Activated naive CD4-positive, alpha-beta T cell (primary cell): ENCODE measurements at places on chromosomes 13 and 19.

GRCh38 chr19:5121266-5122120, 152.6 kb downstream of the KDM4B start:
- DNase-seq: no peak

DNA sequence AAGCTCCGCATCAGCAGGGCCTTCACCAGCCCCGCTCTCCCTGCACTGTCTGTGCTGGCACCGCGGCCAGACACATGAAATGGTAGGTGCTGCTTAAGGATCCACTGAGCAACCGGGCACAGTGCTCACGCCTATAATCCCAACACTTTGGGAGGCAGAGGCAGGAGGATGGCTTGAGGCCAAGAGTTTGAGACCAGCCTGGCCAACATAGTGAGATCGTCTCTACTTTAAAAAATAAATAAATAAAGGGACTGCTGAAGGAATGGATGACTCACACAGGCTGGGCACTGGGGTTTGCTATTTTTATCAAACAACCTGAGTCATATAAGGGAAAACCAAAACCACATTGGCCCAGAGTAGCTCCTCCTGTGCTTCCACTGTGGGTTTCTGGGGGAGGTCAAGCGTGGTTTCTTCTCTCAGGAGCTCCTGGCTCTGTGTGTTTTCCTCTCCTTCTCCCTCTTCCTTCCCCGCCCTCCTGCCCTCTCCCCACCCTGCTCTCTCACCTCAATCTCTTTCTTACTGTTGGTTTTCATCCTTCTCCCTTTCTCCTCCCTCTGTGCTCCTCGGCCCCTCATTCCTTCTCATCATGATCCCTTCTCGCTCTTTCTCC, 21.3 kb downstream of the VRK3 start:
- DNase-seq: no peak

DNA sequence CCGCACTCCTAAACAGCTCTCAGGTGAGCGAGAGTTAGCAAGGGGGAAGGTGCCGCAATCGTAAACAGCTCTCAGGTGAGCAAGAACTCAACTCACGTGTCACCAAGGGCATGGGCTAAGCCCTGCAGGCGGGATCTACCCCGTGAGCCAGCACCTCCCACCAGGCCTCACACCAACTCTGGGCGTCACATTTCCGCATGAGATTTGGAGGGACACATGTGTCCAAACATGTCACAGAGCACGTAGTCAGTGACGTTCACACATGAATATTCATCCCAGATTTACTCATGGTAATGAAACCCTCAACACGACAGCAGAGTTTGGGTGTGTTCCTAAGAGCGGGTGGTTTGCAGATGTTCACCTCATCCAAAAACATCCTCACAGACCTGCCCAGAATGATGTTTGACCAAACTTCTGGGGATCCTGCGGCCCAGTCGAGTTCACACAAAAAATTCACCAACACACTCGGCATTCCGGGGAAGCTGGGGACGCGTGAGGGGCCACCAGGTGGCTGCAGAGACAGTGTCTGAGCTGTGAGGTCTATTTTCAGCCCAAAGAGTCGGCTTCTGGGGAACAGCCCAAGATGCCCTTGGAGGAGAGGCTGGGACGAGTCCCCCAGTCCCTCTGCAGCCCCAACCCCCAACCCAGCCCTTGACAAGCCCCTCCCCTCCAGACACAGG, 19.6 kb downstream of the C2CD4C start:
- no peak for DNase-seq

- no peak for DNase-seq
Measured at GRCh38 chr13:113588394-113589111, 4.0 kb downstream of the TFDP1 start.

- DNase-seq: no peak
Measured at GRCh38 chr13:60583196-60583888, 186.3 kb downstream of the TDRD3 start.

DNA sequence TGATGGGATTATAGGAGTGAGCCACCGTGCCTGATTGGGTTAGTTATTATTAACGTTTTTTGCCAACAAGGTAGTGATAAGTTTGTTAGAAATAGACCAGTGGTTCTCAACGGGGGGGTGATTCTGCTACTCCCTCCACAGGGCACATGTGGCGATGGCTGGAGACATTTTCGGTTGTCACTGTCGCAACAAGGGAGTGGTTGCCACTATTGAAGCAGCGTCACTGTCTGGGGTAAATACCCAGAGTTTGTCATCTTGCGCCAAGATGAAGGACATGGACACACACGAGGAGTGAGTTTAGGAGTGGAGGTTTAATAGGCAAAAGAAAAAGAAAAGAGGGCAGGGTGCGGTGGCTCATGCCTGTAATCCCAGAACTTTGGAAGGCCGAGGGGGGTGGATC, 18.9 kb downstream of the ADGRE3 start:
- DNase-seq: no peak

DNA sequence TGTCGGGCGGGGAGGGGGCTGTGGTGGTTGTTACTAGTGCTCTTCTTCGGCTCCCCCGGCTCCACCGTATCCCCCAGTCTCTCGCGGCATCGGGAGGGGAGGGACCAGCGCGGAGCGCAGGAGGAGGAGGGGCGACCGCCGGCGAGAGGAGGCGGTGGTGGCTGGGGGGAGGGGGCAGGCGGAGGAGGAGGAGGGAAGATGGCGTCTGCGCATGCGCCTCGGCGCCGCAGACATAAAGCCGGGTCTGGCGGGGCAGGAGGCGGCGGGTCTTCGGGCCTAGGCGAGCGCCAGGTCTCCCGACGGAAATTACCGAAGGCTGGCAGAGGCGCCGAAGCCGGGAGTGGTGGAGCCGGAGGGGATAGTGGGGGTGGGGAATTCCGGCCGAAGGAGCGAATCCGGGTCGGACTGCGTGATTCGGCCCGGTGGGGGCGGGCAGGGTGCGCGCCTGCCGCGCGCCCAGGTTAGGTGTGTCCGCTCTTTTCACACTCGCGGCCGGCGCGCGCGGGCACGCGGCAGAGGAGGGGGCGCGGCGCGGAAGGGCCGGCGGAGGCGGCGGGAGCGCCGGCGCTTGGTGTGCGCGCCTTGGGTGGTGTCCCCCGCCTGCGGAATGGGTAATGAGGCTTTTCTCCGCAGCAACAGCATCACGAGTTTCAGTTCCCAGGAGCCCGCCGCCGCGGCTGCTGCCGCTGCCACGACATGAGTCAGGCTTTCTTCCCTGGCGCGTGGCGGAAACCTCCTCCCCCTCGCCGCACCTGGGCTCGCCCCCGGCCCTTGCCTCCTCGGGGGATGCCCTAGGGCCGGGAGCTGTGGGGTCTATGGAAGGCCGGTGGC, 1.3 kb upstream of the TSC22D1 start:
- peak; percentile 88 for DNase-seq

DNA sequence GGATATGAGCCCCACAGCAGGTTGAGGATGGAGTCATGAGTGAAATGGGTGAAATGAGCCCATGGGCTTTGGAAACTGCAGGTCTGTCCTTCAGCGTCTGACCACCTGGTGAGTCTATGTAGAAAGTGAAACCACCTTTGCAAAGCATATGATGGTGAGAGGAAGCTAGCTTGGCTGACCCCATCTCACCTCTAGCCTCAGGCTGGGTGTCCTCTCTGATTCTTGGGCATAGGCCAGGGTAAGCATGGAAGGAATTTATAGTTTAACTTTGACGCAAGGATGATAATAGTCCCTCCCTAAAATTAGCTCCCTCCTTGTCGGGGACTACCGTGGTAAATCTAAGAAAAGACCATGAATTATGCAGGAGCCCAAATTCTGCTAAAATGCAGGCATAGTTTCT, 16.8 kb upstream of the PSG9 start:
- DNase-seq: no peak

DNA sequence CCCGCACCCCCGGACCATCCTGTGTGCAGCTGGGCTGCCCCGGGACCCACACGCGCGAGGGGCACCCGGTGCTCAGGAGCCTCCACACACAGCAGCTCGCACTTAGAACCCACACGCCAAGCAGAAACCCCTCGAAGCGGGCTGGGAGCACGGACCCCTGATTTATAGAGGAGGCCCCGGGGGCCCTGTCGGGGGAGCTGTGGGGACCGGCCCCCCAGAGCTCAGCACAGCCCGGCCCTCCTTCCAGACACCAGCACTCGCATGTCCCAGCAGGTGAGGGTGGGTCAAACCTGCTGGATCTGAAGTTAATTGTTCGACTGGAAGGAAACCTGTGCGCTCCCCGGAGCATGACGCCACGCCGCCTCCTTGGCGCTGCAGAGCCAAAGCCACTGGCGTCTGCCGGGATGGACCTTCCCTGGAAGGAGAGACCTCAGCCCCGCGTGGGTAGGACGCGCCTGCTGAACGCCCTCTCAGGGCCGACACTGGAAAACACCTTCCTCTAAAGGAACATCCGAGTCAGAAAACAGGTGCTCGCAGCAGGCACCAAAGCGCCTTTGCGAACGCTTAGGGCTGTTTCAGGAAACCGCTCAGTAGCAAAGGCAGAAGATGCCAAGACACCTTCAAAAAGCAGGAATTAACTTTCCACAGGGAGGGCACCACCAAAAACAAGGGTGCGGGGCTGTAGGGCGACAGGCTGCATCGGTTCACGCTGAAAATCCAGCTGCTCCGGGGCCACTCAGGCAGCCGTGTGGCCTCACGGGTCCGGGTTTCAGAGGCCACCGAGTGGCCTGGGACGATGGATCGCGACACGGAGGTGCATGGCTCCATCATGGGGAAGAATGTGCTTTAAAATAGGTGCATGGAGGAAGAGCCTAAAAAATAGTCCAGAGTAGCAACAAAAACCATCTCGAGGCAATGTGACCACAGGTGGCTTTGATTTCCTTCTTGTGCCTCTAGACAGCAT, 37.8 kb upstream of the GRTP1 start:
- DNase-seq: no peak

DNA sequence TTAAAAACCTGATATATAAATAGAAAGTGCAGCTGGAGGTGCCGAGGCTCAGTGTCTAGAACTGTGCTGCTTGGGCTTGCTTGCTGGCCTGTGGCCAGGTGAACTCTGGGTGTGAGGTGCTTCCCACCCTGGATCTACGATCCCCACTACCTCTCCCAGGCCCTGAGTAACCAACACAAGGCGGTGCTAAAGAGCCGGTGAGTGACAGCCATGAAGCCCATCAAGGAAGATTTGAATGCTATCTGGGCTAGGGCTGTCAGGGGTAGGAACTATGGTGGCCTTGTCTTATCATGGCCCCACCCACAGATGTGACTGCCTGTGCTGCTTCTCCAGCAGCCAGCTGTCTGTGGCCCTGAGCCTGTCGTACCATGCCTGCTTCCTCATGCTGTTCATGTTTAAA, 25.6 kb upstream of the ZNF91 start:
- no peak for DNase-seq

- DNase-seq: no peak
Measured at GRCh38 chr13:20702530-20702914, 977 bp upstream of the IL17D start.

- no peak for DNase-seq
Measured at GRCh38 chr19:7410946-7411345, 62.2 kb downstream of the ARHGEF18 start.

DNA sequence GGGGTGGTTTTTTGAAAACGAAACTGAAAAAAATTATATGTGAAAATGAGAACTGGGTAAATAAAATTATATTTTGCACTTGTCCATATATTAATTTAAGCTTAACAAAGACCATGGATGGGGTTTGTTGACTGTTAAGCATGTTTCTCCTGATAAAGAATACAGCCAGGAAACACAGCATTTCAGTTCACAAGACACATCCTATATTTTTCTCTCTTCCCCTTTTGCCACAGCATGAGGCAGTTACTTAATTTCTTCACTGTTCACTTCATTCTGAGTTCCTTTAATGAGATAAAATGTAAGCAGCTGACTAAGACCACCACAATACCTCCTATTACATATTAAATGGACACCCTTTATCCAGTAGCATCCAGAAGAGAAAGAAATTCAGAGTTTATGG, 64.0 kb downstream of the RXFP2 start:
- DNase-seq: no peak

DNA sequence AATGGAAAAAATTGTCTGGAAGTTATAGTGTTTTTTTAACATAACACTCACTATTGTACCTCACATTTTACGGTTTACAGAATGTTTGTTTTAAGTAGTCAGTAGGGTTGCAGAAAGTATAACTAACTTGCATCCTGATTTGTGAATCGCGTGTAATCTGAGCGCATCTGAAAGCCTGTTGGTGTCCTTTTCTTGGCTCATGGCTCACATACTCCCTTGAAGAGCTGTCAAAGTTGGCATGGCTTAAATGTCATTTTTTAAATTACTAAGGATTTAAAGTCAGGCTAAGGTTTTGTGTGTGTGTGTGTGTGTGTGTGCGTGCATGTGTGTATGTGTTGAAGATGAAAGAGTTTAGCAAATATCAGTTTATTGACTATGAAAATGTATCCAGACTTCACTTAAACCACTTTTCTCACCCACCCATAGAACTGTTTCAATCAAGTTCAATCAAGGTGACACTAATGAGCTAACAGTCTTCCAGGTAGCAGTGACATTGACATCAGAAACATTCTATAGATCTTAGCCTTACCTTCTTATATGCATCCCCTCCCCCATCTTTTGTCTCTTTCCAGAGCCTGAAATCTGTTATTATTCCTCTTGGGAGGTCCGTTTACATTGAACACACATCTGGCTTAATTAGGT, 480.4 kb upstream of the SGCG start:
- DNase-seq: no peak

- DNase-seq: no peak
Measured at GRCh38 chr19:30916238-30916637, 433.0 kb downstream of the TSHZ3 start.

DNA sequence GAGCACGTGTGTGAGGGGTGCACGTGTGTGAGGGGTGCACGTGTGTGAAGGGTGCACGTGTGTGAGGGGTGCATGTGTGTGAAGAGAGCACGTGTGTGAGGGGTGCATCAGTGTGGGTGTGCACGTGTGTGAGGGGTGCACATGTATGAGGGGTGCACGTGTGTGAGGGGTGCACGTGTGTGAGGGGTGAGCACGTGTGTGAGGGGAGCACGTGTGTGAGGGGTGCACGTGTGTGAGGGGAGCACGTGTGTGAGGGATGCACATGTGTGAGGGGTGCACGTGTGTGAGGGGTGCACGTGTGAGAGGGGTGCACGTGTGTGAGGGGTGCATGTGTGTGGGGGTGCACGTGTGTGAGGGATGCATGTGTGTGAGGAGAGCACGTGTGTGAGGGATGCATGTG, 15.7 kb downstream of the RASA3 start:
- no peak for DNase-seq

DNA sequence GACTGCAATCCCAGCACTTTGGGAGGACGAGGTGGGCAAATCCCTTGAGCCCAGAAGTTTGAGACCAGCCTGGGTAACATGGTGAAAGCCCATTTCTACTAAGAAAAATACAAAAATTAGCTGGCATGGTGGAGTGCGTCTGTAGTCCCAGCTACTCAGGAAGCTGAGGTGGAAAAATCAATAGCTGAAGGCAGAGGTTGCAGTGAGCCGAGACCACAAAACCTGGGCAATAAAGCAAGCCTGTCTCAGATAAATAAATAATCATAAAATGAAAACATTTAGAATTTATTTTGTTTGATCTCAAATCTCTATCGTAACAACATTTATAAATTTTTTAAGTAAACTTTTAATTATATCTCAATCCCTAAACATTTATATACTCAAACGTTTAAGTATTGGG, 36.6 kb downstream of the USP12 start:
- no peak for DNase-seq

DNA sequence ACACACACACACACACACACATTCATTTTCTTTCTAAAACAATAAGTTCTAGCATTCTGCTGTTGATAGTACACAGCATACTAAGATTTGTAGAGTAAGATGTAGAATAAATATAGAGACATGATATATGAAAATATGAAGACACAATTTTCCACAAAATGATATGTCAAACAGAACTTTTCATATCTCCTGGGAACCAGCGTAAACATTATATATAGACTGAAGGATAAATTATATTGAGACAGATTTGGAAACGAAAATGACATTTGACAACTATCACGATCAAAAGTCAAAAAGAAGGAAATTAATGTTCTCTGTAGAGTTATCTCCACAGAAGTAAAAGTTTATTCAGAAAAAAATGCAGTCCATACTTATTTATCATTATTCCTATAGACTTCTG, 1605.7 kb upstream of the SLC10A2 start:
- DNase-seq: no peak
